ENCODE measurements at places on chromosomes 1 and 21. TPM values are rescaled to one million over a fixed set of nuclear protein-coding genes. Genes with fewer than 3 reads are reported as not detected.

Gene SELP
- total RNA-seq: 1.6 TPM

Gene S100A3
- not detected for total RNA-seq

Gene DMRTA2
- total RNA-seq: not detected

Gene AKIRIN1
- 73.9 TPM for total RNA-seq

Gene DPT
- total RNA-seq: not detected

Gene NBPF15
- 23.4 TPM for total RNA-seq

Gene RUNX3
- 254 TPM for total RNA-seq

Gene IGSF21
- total RNA-seq: not detected

Gene SRRM1
- 223 TPM for total RNA-seq

Gene PDE9A
- total RNA-seq: 11.8 TPM

Gene LMOD1
- total RNA-seq: not detected

Gene CTSK
- total RNA-seq: 8.3 TPM

Gene KRTAP19-3
- not detected for total RNA-seq

Gene CNST
- 30.4 TPM for total RNA-seq

Gene CLDN17
- total RNA-seq: not detected

Gene TSTD1
- total RNA-seq: 78.0 TPM

Gene LGR6
- total RNA-seq: 0.69 TPM

Gene ASCL5
- total RNA-seq: 0.22 TPM

Gene DRAXIN
- 0.12 TPM for total RNA-seq

Gene ITLN2
- not detected for total RNA-seq

Gene CD1B
- total RNA-seq: not detected

Gene NTMT2
- total RNA-seq: not detected

Gene SELL
- total RNA-seq: 331 TPM

Gene RAB42
- total RNA-seq: 0.17 TPM

Gene TNFAIP8L2
- total RNA-seq: 17.1 TPM

Gene ZNF593
- total RNA-seq: 42.4 TPM

Gene GPR161
- total RNA-seq: 1.4 TPM

Gene OR2T35
- total RNA-seq: not detected

Gene SERPINC1
- total RNA-seq: not detected

Gene OLFML3
- total RNA-seq: 0.90 TPM

Gene CTPS1
- 47.9 TPM for total RNA-seq

Gene CFAP141
- not detected for total RNA-seq

Gene TNNT2
- total RNA-seq: not detected

Gene BRDT
- not detected for total RNA-seq

Gene STUM
- total RNA-seq: not detected

Gene DYNLT5
- total RNA-seq: not detected

Gene TARDBP
- total RNA-seq: 156 TPM

Gene ADORA1
- not detected for total RNA-seq

Gene FMN2
- total RNA-seq: not detected

Gene SPRR2A
- not detected for total RNA-seq

Data from activated T-cell treated with anti-CD3 and anti-CD28 coated beads, Interleukin-2, amount 50 U/mL, for 72 hours (primary cell).